ENCODE measurements at places on chromosomes 16 and 17. TPM values are rescaled to one million over a fixed set of nuclear protein-coding genes. Genes with fewer than 3 reads are reported as not detected.

DNA sequence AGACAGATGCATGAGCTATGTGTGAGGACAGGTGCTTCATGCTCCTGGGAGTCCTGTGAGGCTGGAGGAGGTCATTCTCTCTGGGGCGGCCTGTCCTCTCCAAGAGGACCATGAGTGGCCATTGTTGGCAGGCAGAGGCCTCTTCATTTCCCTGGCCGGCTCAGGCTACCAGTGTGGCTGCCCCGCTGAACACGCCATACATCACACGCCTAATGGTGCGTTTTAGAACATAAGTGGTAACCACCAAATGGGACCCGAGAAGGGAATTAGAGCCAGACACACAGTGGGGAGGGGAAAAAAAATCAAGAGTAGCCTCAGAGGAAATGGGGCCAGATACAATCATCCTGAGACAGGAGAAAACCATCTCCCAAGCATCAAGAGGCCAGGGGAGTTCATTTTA, 140.0 kb downstream of the SPACA3 start:
- no peak for DNase-seq

- DNase-seq, result no peak
Measured at GRCh38 chr17:19709841-19710240, 6.5 kb downstream of the SLC47A2 start.

GRCh38 chr16:927406-927805, 43.4 kb downstream of the LMF1 start:
- DNase-seq, result no peak

- DNase-seq, result no peak
Measured at GRCh38 chr16:969508-970385, 1.0 kb downstream of the LMF1 start.

DNA sequence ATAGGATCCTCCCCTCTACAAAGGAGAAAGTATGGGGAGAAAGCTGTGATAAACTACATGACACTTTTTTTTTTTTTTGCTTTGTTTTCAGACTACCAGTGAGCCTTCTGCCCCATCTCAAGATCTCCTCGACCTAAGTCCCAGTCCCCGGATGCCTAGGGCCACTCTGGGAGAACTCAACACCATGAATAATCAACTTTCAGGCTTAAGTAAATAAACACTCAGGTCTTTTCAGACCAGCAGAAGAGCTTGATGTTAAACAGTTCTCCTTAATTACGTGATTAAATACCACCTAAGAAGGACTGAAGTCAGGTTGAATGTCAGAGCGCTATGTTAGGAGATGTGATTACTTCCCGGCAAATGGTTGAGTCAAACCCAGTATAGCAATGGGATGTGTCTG, 31.4 kb downstream of the COX11 start:
- DNase-seq, result no peak

RCVRN gene
- polyA plus RNA-seq, result 0.25 TPM

C16orf92 gene
- polyA plus RNA-seq, result not detected

CCDC154 gene
- polyA plus RNA-seq, result 2.3 TPM

GRCh38 chr16:51237861-51238378, 86.8 kb upstream of the SALL1 start:
- no peak for DNase-seq

ACAP1 gene
- polyA plus RNA-seq, result 11.3 TPM

DNA sequence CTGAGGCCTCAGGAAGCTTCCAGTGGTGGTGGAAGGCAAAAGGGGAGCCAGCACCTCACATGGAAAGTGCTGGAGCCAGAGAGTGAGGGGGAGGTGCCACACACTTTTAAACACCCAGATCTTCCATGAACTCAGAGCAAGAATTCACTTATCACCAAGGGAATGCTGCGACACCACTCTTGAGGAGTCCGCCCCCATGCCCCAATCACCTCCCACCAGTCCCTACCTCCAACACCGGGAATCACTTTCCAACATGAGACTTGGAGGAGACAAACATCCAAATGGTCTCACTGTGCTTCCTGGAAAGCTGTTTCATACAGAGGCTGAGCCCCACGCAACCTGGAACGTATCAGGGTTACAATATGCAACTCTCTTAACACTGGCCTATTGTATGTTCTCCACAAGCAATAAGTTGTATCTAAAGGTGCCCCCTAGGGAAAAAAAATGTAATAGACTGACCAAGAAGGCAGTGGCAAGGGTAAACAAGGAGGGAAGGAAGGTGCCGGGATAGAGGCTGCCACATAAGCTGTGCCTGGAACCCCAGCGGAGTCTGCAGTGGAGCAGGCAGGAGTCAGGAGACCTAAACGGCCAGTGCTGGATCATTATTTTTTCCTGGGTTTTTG, 106.7 kb upstream of the FOXF1 start:
- no peak for DNase-seq

- no peak for DNase-seq
Measured at GRCh38 chr16:6803176-6803575, 529.5 kb upstream of the RBFOX1 start.

DNA sequence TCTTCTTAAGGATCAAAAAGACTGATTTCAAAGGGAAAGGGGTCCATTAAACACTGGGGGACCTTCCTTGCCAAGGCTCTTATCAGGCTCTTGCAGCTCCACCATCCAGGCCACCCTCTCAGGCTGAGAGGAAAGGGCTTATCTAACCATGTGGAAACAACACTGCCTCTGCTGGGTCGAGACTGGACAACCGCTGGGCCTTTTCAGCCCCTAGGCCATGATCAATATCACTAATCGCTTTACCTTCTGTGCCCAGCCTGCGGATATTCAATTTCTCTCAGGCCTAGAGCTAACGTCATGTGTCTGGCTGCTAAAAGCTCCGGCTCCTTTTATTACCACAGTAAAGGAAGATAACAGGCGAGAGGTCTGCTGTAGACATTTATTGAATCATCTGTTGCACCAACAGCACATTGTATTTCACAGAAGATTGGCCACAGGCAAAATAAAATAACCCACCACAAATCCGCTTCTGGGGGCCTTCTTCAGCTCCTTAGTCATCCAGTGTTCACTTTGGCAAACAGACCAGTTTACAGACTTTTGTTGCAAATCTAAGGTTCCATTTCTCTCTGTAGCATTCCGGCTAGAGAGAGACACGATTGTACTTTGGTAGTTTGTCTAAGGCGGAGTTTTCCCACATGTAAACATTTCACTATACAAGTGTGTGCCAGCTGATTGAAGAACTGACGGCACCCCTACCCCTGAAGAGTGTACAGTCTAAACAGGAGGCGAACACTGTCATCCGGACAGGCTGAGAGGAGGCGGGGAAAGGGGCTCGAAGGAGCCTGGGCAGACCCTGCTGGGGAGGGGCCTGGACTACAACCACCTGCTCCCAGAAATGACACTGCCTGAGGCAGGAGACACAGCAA, 13.9 kb downstream of the CYB561 start:
- DNase-seq, result no peak

DNA sequence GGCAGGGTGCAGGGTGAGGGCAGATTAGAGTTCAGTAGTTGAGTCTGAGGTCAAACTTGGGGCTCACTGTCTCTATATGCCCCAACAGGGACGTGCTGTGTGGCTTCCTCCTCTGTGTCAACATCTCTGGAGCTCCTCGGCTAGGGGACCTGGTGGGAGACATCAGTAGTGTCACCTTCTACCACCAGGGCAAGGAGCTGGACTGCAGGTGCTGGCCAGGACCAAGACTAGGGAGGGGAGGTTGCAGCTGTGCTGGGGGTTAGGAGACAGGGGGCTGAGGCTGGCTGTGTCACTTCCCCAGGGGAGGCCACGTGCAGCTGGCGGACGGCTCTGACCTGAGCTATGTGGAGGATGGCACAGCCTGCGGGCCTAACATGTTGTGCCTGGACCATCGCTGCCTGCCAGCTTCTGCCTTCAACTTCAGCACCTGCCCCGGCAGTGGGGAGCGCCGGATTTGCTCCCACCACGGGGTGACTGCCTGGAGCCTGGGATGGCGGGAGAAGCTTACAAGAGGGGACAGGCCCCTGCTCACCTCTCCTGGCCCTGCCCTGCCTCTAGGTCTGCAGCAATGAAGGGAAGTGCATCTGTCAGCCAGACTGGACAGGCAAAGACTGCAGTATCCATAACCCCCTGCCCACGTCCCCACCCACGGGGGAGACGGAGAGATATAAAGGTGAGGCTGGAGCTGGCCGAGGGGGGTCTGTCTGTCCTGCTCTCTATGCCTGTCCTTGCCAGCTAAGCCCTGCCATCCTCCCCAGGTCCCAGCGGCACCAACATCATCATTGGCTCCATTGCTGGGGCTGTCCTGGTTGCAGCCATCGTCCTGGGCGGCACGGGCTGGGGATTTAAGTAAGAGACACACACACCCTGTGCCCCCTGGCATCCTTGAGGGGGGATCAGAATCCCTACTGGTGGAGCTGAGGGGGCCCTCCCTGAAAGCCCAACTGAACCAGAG, 18.9 kb downstream of the ADAM11 start:
- no peak for DNase-seq

TEX19 gene
- not detected for polyA plus RNA-seq

- no peak for DNase-seq
Measured at GRCh38 chr16:71311553-71312158, 22.5 kb upstream of the CMTR2 start.

CFAP97D1 gene
- 0.05 TPM for polyA plus RNA-seq

DNA sequence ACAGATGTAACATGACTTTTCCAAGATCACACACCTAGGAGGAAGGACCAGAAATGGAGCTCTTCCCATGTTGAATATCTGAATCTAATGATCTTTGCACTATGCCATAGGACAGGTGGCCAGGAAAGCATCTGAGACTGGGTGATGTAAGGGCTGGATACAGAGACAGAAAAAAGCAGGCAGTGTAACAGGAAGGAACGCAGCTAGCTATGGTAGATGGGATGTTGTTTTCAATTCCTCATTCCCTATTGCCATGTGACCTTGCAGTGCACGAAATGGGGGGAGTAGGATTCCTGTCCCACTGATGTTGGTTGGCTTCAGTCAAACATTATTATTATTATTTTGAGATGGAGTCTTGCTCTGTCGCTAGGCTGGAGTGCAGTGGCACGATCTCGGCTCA, 3.7 kb upstream of the NPIPB15 start:
- DNase-seq, result no peak

DNA sequence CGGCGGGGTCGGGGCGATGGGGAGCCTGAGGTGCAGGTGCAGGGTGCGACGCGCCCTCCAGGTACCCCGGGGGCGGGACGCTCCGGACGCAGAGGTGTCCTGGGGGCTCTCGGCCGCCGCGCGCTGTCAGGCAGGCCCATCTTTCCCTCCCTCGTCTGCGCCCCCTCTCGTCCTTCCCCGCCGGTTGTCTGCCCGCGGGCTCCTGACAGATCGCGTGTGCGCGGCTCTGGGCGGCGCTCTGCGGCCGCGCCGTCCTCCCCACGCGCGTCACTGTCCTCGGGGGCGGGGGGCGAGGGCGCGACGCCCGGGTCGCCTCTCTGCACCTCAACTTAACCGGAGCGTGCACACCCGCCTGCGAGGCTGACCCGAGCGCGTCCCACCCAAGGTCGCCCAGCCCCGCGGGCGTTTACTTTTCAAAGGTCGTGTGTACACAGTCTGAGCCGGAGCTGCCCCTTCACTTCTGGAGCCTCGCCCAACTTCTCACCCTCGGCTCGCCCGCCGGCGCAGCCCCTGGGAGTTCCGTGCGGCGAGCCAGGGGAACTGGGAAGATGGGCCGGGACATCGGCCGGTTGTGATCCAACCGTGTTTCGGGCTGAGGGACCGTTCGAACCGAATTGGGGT, 512 bp downstream of the AKAP1 start:
- no peak for DNase-seq

ZNF213 gene
- polyA plus RNA-seq, result 12.3 TPM

DNA sequence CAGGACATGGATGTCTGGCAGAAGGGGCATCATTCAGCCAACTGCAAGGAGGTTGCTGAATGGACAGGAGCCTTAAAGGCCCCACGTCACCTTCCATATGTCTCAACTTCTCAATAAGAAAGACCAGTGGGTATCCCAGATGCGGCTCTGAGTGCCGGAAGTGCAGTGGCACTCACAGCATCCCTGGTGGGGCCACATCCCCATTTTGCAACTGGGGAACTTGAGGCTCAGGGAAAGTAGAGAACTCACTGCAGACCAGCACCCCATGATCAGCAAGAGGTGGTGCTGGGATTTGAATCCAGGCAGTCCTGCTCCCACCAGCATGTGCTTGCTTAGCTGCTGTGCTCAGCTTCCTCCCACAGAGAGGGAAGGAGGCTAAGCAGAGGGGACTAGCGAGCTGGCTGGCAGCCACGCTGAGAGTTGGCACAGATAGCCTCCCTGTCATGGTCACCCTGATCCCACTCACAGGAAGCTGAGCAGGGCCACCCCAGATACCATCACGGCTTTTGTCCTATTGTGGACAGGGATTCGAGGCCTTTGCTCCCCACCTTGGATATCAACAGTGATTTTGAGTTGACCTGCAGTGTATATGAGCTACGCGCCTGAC, 294.2 kb upstream of the FOXF1 start:
- no peak for DNase-seq

DNA sequence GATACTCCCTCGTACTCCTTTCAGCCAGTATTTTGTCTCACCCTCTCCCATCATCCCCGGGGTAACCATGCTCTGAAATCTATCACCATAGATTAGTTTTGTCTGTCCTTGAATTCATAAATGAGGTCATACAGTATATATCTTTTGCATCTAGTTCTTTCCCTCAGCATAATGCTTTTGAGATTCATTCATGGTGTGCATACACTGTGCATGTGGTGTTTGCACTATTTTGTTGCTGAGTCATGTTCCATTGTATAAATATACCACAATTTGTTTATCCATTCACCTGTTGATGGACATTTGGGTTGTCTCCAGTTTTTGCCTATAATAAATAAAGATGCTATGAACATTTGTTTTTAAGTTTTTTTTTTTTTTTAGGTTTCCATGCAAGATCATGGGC, 34.2 kb upstream of the NLRP1 start:
- no peak for DNase-seq

HNF1B gene
- not detected for polyA plus RNA-seq

FASN gene
- polyA plus RNA-seq, result 24.6 TPM

DNA sequence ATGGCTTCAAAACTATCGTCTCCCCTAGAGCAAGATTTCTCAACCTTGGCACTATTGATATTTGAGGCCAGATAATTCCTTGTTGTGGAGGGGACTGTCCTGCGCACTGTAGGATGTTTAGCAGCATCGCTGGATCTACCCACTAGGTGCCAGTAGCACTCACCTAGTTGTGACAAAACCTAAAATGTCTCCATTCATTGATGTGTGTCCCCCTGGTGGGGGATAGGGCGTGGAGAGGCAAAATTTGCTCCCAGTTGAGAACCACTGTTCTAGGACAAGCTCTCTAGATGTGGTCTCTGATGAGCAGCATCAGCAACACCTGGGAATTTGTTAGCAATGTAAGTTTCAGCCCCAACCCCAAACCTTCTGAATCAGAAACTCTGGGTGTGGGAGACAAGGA, 259.0 kb downstream of the XYLT1 start:
- DNase-seq, result no peak
